ENCODE measurements at places on chromosomes 12 and 14.

GRCh38 chr12:106957583-106957982 lies 1.9 kb downstream of the TMEM263 start:
- DNase-seq: no peak

DNA sequence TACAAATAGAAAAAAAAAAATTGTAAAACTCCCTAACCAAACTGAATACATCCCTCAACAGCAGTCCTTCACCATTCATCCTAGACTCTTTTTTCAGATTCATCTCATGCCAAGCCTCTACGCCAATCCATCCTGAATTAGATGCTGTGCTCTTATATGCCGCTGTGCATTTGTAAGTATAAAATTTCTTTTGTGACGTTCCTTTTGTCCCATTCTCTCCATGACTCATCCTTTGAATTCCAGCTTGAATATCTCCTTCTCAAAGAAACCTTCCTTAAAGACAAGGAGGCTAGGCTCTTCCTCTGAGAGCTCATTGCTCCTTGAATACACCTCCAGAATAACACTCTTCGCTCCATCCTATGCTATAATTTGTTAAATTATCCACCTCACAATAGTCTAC lies 359.2 kb downstream of the RMST start:
- no peak for DNase-seq

- DNase-seq: no peak
Measured at GRCh38 chr14:31457665-31458659, 656 bp upstream of the DTD2 start.

- no peak for DNase-seq
Measured at GRCh38 chr12:98126637-98127335, 388.6 kb upstream of the TMPO start.

DNA sequence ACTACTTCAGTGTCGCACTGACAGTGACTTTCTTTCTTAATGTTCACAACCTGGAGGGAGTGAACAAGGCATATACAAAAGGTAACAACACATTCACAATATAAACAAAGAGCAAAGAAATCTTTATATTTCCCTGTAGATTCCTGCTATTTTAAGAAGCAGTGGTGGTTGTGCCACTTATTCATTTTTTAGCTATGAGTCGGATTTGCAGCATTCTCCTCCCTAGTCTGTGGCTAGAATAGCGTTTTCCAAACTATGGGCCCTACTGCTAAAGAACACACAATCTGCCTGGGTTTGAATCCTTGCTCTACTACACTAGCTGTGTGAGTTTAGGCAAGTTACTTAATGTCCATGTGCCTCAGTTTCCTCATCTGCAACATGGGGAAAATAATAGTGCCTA lies 18.6 kb upstream of the MDM1 start:
- DNase-seq: no peak

- DNase-seq: no peak
Measured at GRCh38 chr14:37865719-37866549, 270.5 kb downstream of the TTC6 start.

DNA sequence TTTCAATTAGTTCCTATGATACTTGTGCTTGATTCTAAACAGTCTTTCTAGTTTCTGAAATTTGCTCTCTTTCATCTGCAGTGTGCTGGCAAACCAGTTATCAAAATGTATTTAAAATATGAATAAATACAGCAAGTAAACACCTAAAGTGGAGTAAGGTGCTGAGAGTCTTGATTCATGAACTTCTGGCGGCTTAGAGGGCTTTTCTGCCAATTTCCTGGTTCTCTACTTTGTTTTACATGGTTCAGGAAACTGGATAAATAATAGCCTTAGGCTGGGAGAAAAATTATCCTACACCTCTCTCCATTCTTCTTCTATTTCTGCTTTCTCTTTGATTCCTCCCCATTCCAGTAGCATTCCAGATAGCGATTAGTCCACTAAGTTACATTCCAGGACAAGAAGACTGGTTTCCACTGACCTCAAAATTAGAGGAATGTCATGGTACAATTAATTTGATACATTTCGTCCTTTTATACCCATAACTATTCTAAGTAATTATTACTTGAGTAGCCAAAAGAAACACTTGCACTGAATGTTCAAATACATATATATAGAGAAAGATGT lies 14.9 kb downstream of the ATP2B1 start:
- no peak for DNase-seq

DNA sequence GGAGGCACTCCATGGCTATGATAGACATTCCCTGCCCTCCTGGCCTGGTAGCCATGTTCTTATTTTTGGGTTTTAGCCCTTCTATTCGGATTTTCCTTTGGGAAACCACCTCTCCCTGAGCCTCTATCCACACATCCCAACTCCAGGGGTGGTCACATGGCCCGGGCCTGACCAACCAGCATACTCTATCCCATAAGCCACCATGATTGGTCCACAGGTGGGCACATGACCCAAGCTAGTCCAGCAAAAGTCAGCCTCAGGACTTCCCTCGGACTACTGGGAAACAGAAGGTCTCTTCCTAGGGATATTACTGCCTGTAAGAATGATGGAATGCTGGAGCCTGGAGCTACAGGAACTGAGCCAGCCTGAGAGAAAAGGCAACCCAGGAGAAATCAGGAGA lies 12.5 kb downstream of the PRIMA1 start:
- no peak for DNase-seq

GRCh38 chr12:86456241-86456640 lies 200.1 kb upstream of the MGAT4C start:
- no peak for DNase-seq

DNA sequence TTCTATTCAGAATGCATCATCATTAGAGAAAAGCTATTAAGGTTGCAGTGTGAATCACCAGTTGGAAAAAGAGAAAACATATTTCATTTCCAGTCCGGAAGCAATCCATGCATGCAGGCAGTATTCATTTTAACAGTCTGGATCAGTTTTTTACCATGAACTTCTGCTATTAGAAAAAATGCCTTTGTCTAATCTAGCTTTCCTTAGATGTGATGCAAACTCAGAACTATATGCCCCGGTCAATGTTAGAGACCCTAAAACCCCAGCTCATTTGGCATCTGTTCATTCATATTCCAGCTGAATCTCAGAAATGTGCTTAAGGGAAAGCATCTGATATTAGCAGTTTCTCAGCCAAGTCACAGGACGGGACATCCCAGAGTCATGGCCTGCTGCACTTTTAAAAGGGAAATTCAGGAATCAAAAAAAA lies 8.5 kb downstream of the IRAK3 start:
- DNase-seq: no peak

DNA sequence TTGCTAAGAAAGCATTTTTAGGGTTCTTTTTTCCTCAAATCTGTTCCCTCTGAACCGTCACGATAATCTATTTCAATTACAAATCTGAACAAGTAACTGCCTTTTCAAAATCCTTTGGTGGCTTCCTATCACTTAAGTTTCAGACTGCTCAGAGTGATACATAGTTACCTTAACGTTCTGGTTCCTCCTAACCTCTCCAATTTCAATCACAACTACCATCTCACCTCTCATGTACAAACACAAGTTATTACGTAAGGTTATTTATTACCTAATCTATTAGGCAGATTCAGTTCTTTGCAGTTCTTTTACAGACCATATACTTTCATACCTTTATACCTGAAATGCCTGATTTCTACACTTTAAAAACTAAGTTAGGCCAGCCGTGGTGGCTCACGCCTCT lies 12.1 kb downstream of the RNF212B start:
- no peak for DNase-seq

GRCh38 chr14:99786511-99786989 lies 6.7 kb upstream of the EML1 start:
- DNase-seq: no peak

GRCh38 chr12:116916122-116916521 lies 5.4 kb downstream of the FBXW8 start:
- DNase-seq: no peak

- DNase-seq: no peak
Measured at GRCh38 chr12:108728820-108729611, 2.3 kb downstream of the CORO1C start.

- DNase-seq: no peak
Measured at GRCh38 chr12:12736759-12737676, 19.9 kb downstream of the CDKN1B start.

GRCh38 chr12:6292606-6293005 lies 17.9 kb upstream of the PLEKHG6 start:
- DNase-seq: no peak

DNA sequence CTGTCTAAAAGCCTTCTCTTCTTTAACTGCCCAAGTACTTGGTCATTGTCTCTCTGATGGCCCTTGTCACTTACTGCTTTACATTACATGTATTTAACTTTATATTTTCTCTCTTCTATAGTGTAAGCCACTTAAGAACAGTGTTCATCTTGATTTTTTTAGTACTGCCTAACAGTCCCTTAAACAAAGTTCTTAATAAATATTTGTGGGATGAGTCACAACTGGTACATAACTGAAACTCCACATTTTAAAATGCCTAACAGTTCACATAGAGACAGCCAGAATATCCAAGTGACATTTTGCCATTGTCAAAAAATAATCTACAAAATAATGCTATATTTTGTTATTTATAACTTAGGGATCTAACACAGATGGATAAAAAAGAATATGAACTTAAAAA lies 146.6 kb downstream of the STXBP6 start:
- DNase-seq: no peak

GRCh38 chr14:21680072-21680471 lies 6.5 kb upstream of the OR4E1 start:
- DNase-seq: no peak

DNA sequence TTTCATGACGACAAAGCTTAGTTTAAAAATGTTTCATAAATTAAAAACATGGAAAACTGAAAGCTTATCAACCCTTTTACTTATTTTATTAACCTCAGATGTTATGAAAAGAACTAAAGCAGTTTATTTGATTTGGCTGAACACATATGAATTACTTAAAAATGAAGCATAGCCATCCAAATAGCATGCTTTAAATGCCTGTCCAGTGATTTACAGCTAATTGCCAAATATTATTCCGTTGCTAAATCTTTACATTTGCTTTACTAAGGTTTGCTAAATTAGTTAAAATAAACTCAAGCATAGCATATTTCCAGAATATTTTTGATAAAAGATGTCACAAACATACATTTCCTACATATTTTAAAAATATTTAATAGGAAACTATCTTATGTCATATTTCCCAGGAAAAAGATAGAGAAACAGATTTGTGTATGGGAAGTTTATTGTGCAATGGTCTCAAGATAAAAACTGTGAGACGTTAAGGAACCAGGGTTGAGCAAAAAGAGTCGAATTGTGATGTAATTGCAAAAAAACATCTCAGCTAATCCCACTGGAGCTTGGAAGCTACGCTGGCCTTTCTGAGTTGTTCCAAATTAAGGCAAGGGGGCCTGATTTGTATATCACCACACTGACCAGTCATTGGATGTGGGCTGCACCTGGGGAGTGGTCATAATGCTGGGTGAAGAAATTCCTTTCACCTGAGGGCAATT lies 25.8 kb downstream of the GPR135 start:
- no peak for DNase-seq

- no peak for DNase-seq
Measured at GRCh38 chr12:114404926-114405518, 922 bp downstream of the TBX5 start.

DNA sequence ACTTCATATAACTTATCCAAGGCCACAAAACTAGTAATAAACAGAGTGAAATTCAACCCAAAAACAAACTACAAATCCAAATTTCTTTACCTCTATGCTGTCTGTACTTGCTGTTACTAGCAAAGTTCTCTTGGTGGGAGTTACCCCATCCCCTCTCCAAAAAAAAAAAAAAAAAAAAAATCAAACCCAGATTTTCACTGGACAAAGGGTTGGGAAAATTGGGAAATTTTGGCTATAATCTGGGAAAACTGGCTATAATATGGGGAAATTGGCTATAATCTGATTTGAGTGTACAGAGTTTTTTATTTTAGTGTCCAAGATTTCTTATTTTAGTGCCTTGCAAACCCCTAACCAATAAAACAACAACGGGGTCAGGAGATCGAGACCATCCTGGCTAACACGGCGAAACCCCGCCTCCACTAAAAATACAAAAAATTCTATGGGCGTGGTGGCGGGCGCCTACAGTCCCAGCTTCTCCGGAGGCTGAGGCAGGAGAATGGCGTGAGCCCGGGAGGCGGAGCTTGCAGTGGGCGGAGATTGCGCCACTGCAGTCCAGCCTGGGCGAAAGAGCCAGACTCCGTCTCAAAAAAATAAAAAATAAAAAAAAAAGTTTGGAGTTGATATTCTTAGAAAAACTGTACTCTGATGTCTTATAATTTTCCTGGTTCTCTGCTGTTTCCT lies 148.4 kb downstream of the CHST11 start:
- DNase-seq: no peak

DNA sequence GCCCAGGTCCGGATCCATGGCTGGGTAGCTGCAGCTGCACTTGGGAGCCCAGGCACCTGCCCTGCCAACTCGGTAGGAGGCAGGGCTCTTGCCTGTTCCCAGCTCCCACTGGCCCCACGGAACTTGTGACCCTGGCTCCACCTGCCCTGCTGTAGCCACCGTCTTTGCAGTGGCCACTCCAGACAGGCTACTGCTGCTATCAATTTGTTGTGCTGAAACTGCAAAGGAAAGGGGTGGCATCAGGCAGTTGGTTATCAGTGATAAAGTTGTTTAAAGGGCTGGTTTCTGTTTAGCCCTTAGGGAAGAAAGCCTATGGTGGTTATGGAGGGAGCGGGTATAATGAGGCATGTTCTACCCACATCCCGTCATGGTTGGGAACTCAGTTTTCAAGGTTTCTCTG lies 32.1 kb upstream of the ARID2 start:
- no peak for DNase-seq

- no peak for DNase-seq
Measured at GRCh38 chr12:38155526-38156496, 160.8 kb upstream of the ALG10B start.

- DNase-seq: no peak
Measured at GRCh38 chr12:123696207-123696606, 15.9 kb upstream of the ATP6V0A2 start.

DNA sequence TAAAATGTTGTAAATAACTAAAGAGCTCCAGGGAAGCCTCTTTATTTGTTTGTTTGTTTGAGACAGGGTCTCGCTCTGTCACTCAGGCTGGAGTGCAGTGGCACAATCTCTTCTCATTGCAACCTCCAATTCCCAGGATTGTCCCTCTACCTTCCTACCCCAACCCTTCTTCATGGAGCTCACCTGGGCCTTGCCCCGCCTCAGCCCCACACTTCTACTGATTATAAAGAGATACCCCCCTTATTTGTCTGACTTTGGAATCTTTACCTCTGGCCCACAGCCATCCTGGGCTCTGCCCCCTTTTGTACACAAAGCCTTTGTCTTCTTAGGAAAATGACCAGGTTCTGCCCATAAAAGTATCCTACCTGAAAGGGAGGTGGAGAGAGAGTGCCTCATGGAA lies 9.1 kb upstream of the BLTP3B start:
- no peak for DNase-seq

GRCh38 chr14:49861699-49862088 lies 9.1 kb upstream of the NEMF start:
- no peak for DNase-seq

GRCh38 chr14:26289891-26290486 lies 307.8 kb downstream of the NOVA1 start:
- no peak for DNase-seq

DNA sequence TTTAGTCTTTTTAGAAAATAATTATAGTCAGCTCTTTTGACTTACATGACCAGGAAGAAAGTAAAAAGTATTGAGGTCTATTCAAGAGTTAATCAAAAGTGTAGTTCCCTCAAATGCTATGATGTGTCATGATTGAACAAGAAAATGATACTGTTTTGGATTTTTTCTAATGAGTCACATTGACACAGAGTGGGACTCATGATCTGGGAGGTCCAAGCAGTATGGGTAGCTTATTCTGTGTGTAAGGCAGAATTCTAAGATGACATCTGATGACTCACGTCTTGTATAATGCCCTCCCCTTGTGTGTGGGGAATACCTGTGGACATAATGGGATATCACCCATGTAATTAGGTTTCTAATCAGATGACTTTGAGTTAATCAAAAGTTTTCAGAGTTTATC lies 178.1 kb upstream of the DDHD1 start:
- DNase-seq: no peak

Data from Panc1 (cell line).